ENCODE measurements at places on chromosomes 6 and 20.

- no peak overlapping the region for H3K27ac ChIP-seq
- no peaks in the 10 kb centered on the region for H3K27me3 ChIP-seq
- no peak overlapping the region for H3K4me3 ChIP-seq
- H3K4me1 ChIP-seq, result no peaks in the 10 kb centered on the region
- H3K36me3 ChIP-seq, result no peaks in the 10 kb centered on the region
- DNase-seq, result no peak
These were observed 15.0 kb downstream of the IMPG1 start for GRCh38 chr6:76057469-76057868.

DNA sequence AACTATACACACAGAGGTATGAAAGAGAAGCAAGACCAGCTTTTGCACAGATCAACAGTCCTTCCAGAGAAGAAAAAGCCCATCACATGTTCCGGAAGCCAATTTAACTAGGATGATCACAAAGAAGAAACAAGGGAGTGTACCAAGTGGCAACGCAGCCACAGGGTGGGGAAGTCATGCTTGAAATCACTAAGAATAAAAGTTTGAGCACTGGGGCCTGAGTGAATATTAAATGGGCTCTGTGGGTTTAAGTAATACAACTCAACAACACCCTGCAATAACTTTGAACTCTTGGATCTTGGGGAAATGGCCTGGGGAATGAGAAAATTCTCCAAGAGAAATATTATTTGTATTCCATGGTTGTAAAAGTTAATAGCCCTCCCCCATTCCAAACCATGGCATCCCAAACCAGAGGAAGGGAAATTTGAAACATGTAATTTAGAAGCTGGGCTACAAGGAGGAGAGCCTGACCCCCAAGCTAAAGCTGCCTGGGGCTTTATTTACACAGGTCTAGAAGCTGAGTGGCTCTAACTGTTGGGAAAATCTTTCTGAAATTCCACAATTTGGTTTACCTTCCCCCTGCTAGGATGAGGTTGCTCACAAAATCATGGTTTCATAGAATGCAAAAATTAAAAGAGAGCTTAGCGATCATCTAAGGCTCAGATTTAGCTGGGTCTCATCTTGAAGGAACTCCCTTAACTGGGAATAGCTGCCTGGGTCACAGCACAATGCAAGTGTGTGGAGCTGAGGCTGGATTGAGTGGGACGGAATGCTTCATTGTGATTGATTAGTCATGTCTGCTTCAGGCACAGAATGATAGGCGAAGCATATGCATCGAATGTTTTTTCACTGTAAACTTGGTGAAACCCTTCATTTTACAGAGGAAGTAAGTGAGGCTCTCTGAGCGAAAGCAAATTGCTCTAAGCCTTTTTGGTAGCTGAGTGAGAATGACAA, 143.6 kb downstream of the BMP7 start:
- H3K27ac ChIP-seq, result no peak overlapping the region
- H3K4me1 ChIP-seq, result no peaks in the 10 kb centered on the region
- no peaks in the 10 kb centered on the region for H3K36me3 ChIP-seq
- no peaks in the 10 kb centered on the region for H3K27me3 ChIP-seq
- H3K4me3 ChIP-seq, result no peak overlapping the region

DNA sequence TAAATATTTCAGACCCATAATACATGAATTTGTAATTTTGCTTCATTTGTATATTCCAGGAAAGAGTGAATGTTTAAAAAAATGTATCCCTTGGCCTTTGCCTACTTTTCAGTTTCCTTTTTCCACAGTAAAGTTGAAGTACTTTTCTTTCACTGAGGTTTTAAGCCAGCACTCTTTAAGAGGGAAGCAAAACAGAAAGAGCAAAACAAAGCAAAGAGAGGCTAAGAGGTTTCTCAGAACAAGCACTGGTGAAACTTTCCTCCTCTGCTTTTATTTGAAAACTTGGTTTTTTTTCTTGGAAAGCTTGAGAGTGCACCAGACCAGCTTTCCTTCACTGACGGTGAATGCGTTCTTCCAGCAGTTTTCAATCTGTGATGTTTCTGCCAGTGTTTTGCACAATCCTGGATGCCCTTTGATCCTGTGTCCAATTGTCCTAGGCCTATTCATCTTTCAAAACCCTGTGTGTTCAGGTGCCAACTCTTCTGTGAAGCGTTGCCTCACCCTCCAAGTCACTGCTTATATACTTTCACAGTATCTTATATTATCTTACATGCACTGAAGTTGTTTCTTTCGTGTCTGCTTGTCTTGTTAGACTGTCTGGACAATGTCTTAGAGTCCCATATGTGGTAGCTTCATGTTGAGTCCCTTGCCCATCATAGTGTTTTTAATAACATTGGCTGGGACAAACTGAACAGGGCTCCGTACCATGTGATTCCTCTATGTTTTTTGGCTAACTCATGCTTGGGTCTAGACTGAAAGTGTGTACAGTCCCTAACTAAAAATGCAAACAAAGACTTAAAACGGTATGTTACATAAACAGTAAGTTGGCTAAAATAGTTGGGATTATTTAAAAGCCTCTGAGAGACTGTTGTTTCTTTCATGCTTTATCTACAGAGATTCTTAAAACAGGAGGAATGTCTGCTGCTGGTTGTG, 1.9 kb downstream of the RNF217 start:
- no peaks in the 10 kb centered on the region for H3K27me3 ChIP-seq
- no peak for DNase-seq
- peaks cover 39% of the 10 kb centered on the region for H3K36me3 ChIP-seq
- H3K27ac ChIP-seq, result peak overlapping the region; percentile 78

GRCh38 chr20:64223526-64224067, 32.0 kb upstream of the PCMTD2 start:
- H3K36me3 ChIP-seq, result no peaks in the 10 kb centered on the region
- no peak overlapping the region for H3K4me3 ChIP-seq
- 0 out of 2 replicates have a peak, but pooled peaks cover 23% of the 10 kb centered on the region for H3K27me3 ChIP-seq
- no peak overlapping the region for H3K27ac ChIP-seq
- no peak for DNase-seq

DNA sequence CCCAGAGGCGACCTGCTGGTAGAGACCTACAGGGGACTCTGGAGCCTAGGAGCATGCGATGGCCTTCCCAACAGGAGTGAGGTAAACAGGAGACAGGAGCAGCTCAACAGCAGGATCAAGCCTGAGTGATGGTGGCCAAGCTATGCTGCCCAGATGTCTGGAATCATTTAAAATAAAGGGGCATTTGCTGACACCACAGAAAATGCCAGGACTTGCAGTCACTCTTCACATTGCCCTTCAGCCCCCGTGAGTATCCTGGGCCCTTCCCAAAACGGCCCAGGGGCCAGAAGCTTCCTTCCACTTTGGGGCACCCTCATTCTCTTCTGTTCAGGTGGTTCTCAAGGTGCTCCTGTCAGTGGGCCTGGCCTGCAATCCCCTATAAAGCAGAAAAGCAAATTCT, 23.2 kb downstream of the INSM1 start:
- no peaks in the 10 kb centered on the region for H3K36me3 ChIP-seq
- no peak for DNase-seq
- H3K27ac ChIP-seq, result no peak overlapping the region
- H3K4me3 ChIP-seq, result no peak overlapping the region

- H3K36me3 ChIP-seq, result no peaks in the 10 kb centered on the region
- no peaks in the 10 kb centered on the region for H3K4me1 ChIP-seq
- DNase-seq, result no peak
- no peak overlapping the region for H3K4me3 ChIP-seq
- no peak overlapping the region for H3K27ac ChIP-seq
These were observed 158.1 kb upstream of the GMDS start for GRCh38 chr6:2403546-2403945.

DNA sequence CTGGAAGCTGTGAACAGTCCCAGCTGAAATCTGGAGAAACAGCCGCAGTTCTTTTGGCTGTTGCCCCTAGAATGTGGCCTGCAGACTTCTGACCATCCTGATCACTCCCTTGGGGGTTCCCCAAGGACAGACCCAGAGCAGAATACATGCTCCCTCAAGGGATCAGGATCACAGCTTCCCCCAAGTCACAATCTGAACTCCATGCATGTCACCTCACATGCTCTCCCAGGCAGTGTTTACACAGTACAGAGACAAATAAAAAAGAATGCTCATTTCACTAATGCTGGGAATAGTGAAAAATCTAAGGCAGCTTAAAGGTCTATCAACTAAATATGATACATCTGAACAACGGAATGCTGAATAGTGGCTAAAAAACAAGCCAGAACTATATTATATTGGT, 20.5 kb downstream of the SPAG4 start:
- no peaks in the 10 kb centered on the region for H3K27me3 ChIP-seq
- no peak overlapping the region for H3K4me3 ChIP-seq
- H3K4me1 ChIP-seq, result no peaks in the 10 kb centered on the region
- DNase-seq, result no peak
- no peak overlapping the region for H3K27ac ChIP-seq

DNA sequence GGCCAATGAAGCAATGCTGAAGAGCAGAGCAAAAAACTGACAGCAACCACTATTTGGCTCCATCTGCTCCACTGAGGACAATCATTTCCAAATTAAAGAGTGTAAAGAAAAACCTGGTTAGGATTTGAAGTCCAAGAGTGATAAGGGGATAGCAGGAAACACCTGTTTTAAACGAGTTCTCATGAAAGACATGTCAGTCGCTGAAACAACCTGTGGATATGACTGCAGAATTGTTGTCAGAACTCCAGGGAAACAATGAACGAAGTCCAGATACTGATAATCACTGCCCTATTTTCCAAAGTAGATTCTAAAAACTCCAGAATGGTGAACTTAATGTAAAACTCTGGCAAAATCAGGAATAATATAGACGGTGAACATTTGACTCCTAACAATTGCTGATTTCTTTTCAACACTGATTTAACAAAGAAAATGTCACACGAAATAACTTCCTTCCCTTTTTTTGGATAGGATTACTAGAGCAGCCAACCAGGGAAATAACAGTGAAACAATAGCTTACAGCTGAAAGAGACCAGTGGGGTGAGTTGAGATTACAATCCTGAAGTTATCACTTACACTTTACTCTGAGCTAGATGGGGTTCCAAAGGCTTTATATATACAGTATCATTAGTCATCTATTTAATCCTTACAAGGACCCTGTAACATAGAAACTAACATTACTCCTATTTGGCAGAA, 83.7 kb downstream of the ELOVL5 start:
- no peak for DNase-seq
- H3K27me3 ChIP-seq, result no peaks in the 10 kb centered on the region

DNA sequence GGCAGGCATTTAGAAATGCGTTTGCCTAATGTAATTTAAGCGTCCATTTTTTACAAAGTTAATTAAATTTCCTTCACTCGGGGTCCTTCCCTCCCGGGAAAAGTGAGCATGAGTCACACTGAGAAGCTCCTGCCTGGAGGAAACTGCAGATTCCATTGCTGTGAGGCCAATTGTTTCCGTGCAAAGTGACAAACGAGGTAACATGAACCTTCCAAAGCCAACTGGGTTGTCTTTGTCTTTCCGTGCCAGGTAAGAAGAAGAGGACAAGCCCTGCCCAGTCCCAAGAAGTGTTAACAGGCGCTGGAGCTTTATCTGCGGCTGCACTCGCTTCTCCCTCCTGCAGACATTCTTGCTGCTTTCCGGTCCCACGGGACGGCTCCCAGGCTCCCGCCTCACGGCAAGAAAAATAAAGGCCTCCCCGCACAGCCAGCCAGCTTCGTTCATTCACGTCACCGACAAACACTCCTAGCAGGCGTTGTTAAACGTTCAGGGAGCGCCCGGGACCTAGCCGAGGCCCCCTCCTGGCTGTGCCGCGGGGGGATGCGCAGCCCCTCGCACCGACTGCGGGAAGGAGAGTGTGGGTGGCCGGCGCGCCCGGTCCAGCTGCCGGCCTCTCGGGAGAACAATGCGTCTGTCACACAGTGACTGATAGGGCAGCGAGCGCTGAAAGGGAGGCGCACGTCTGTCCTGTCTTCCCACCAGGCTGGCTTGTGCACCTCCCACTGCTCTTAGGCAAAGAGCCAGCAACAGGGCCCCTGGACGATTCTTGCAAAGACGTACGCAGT, 61.5 kb upstream of the HDDC2 start:
- no peaks in the 10 kb centered on the region for H3K27me3 ChIP-seq
- no peaks in the 10 kb centered on the region for H3K36me3 ChIP-seq
- DNase-seq, result peak; percentile 82
- H3K4me1 ChIP-seq, result peaks cover 16% of the 10 kb centered on the region
- peak overlapping the region; percentile 36 for H3K4me3 ChIP-seq

DNA sequence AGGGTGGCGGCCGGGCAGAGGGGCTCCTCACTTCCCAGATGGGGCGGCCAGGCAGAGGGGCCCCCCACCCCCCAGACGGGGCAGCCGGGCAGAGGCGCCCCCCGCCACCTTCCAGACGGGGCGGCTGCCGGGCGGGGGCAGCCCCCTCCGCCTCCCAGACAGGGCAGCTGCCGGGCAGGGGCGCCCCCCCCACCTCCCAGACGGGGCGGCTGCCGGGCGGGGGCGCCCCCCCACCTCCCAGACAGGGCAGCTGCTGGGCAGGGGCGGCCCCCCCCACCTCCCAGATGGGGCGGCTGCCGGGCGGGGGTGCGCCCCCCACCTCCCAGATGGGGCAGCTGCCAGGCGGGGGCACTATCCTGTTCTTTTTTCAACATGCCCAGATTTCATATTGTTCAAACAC, 78.2 kb upstream of the DST start:
- peaks cover 29% of the 10 kb centered on the region for H3K4me1 ChIP-seq
- no peak overlapping the region for H3K4me3 ChIP-seq
- H3K27ac ChIP-seq, result no peak overlapping the region
- H3K27me3 ChIP-seq, result no peaks in the 10 kb centered on the region

DNA sequence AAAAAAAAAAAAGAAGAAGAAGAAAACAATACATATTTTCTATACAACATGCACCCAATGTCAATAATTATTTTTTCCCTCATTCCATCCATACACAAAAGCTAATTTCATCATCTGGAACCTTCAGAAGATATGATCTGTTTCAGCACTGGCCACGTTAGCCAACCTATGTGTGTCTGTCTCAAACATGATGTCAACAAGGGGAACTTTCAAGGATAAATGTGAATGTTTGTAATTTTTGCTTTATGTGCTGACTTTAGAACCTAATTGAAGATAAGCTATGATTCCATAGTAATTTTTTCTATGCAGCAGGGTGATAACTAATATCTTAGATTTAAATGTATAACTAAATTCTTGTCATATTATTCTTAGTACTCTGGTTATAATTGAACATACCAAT, 37.9 kb downstream of the IPCEF1 start:
- no peak overlapping the region for H3K4me3 ChIP-seq
- peak; percentile 18 for DNase-seq
- H3K36me3 ChIP-seq, result no peaks in the 10 kb centered on the region
- H3K27ac ChIP-seq, result peak overlapping the region; percentile 26
- peaks cover 35% of the 10 kb centered on the region for H3K4me1 ChIP-seq
- H3K27me3 ChIP-seq, result no peaks in the 10 kb centered on the region

DNA sequence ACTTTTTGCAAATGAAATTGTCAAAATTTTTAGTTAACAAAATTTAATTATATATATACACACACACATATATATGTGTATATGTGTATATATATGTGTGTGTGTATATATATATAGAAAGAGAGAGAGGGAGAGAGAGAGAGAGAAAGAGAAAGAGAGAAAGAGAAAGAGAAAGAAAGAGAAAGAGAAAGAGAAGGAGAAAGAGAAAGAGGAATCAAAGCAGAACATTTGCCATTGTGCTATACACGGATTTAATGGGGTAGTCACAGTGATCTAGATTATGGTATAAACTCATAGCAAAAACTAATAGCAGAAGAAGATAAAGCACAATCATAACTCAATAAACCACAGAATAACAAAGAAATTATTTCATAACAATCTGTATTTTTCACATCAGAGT, 126.7 kb downstream of the DST start:
- peaks cover 47% of the 10 kb centered on the region for H3K36me3 ChIP-seq
- H3K27me3 ChIP-seq, result no peaks in the 10 kb centered on the region
- peaks cover 10% of the 10 kb centered on the region for H3K4me1 ChIP-seq
- H3K27ac ChIP-seq, result no peak overlapping the region
- no peak for DNase-seq

- no peaks in the 10 kb centered on the region for H3K36me3 ChIP-seq
- no peak overlapping the region for H3K4me3 ChIP-seq
- H3K27ac ChIP-seq, result no peak overlapping the region
These were observed 453.2 kb downstream of the TFAP2A start for GRCh38 chr6:9961646-9962045.

Data from SJSA1 (cell line).